ENCODE measurements at places on chromosomes 13 and 19.
A peak's percentile ranks its signal among the peaks of the same experiment; 100 is the strongest.

GRCh38 chr19:34310494-34310981 lies 54.5 kb upstream of the GPI start:
- peak overlapping the region; percentile 77 for H3K27ac ChIP-seq
- peak overlapping the region; percentile 32 for H3K4me3 ChIP-seq
- no peak for DNase-seq
- peaks cover 59% of the 10 kb centered on the region for H3K4me1 ChIP-seq

DNA sequence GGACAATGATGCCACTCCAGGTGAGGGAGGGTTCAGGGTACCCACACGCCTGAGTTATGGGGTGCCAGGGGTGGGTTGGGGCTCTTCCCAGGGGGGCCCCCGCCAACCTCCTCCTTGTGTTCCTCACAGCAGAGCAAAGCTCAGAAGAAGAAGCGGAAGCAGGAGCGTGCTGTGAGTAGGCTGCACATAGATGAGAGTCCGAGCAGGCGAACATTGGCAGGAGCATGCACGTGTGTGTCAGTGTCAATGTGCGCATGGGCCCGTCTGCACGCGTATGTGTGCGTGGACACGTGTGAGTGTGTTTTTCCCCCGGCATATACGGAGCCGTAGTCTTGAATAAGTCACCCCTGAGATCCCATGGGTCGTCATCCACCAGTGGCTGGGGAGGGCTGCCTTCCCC lies 12.4 kb upstream of the USE1 start:
- no peaks in the 10 kb centered on the region for H3K27me3 ChIP-seq
- no peak overlapping the region for H3K27ac ChIP-seq
- no peak for DNase-seq

DNA sequence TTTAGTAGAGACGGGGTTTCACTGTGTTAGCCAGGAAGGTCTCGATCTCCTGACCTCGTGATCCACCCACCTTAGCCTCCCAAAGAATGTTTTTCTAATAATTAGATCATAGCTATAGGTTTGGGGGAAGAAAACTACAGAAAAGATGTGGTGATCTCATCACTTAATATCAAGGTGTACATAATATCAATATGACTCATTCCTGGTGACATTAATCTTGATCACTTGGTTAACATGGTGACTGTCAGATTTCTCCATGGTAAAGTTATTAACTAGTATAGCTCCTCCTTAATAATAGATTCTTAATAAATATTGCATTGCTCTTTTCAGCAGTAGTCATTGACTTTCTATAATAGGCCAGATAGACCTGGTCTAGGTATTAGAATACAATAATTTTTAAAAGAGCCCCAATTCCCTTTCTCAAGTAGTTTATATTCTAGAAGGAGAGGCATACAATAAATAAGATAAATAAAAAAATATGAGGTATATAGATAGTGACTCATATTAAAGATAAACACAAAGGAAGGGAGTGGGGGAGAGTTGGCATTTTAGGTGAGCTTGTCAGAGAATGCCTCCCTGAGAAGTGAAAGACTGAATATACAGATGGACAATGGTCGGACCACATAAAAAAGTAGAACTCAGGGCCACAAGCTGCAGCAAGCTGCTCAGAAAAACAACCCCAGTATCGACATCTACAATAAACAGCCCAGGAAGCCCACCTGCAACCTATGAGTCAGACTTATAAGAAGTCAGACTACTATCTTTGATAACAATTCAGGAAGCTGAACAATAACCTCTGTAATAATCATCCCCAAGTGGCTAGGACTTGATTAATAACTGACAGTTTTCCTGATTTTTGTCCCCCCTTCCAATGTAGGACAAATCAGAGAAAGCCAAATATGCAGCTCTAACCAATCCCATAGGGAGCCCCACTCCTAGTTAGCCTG lies 210.8 kb downstream of the RFC3 start:
- no peak overlapping the region for H3K27ac ChIP-seq
- H3K27me3 ChIP-seq = no peaks in the 10 kb centered on the region
- H3K36me3 ChIP-seq = no peaks in the 10 kb centered on the region
- DNase-seq = no peak
- no peaks in the 10 kb centered on the region for H3K4me1 ChIP-seq

DNA sequence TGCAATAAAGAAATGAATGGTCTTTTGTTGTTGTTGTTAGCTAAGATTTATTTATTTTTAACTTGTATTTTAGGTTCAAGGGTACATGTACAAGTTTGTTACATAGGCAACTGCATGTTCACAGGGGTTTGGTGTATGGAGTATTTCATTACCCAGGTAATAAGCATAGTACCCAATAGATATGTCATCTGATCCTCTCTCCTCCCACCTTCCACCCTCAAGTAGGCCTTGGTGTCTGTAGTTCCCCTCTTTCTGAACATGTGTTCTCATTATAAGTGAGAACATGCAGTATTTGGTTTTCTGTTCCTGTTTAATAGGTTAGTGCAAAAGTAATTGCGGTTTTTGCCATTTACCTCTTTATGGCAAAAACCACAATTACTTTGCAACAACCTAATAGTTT lies 554.1 kb downstream of the TBC1D4 start:
- DNase-seq = no peak
- H3K27ac ChIP-seq = no peak overlapping the region
- H3K4me3 ChIP-seq = no peak overlapping the region
- peaks cover 7% of the 10 kb centered on the region for H3K27me3 ChIP-seq

GRCh38 chr13:20124303-20124702 lies 36.5 kb downstream of the GJA3 start:
- peaks cover 6% of the 10 kb centered on the region for H3K4me1 ChIP-seq
- no peaks in the 10 kb centered on the region for H3K36me3 ChIP-seq
- peaks cover 22% of the 10 kb centered on the region for H3K27me3 ChIP-seq
- H3K27ac ChIP-seq = no peak overlapping the region
- no peak overlapping the region for H3K4me3 ChIP-seq
- no peak for DNase-seq

DNA sequence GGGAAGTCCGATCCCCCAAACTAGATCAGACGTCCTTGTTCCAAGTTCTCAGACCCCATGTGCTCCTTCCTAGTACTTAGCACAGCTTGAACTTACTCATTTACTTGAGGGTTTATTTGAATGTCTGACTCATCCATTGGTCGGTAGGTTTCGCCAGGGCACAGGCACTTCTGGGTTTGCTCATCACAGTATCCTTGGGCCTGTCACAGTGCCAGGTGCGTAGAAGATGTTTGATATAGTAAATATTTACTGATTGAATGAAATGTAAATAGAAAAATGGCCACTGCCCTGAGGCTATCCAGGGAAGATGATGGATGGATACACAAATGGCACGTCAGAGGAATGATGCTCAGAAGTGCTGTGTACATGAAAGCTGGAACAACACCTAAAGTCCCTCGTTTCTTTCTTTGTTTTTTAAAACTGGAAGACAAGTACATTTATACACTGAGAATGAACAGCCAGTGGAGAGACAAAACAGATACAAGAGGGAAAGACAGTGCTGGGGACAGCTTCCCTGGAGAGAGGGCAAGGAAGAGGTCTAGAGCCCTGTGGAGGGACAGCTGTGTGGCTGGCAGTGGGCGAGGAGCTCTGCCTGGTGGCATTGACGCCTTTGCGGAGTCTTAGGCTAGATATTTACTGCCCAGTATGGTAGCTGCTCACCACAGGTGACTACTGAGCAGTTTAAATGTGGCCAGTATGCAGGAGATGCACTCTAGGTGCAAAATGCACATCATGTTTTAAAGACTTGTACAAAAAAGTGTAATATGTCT lies 31.2 kb upstream of the KL start:
- no peak overlapping the region for H3K27ac ChIP-seq
- no peaks in the 10 kb centered on the region for H3K36me3 ChIP-seq
- DNase-seq = no peak
- H3K27me3 ChIP-seq = peaks cover 8% of the 10 kb centered on the region
